AG20443 (cell line): ENCODE measurements at places on chromosomes 4 and X.
A peak's percentile ranks its signal among the peaks of the same experiment; 100 is the strongest.

DNA sequence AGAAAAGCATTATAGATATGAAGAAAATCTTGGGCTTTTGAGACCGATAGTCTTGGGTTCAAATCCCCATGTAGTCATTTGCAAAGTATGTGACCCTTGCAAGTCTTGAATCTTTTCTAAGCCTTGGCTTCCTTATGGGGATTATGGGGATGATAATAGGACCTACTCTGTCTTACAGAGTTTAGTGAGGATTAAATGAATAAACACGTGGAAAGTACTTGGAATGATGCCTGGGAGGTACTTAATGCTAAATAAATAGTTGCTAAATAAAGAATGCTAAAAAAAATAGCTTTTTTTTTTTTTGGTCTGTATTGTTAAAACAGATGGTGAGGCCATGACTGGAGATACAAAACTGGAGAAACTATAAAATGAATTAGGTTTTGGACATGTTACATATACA, 292.7 kb downstream of the GPAT3 start:
- DNase-seq = no peak

DNA sequence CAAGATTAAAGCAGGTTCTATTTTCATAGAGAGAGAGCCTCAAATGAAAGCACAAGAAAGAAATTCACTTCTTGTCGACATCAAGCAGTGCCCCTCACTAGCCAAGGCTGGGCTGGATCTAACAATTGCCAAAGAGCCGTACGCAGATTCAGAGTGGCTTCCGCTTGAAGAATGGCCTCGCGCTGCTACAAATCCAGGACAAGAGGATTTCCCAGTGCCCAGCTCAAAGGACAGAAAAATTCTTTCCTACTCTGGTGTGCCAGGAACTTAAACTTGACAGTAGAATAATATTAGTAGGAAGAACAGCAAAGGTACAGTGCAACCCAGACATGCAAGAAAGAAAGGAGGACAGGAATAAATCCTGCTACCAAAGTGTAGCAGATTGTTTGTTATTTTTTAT, 56.5 kb upstream of the PPARGC1A start:
- no peak for DNase-seq

DNA sequence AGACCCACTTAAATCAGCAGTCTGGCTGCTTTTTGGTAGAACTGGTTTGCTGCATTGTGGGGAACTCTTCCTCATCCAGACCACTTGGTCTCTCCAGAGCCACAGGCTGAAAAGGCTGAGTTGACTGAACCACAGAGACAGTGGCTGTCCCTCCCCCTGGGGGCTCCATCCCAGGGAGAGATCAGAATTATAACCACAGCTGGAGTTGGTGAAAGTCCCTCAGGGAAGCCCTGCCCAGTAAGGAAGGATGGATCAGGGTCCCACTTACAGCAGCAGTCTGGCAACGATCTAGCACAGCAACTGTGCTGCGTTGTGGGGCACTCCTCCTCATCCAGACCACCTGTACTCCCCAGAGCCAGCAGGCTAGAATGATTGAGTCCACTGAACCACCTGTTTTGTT, 212.7 kb downstream of the SOX3 start:
- no peak for DNase-seq

DNA sequence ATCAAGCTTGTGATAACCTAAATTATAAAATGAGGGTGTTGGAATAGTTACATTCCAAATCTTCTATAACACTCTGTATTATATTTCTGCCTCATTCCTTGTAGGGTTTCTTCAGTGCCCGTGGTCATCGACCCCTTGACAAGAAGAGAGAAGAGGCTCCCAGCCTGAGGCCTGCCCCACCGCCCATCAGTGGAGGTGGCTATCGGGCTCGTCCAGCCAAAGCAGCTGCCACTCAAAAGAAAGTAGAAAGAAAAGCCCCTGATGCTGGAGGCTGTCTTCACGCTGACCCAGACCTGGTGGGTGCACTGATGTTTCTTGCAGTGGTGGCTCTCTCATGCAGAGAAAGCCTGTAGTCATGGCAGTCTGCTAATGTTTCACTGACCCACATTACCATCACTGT, 2.9 kb downstream of the FGB start:
- DNase-seq = no peak

- DNase-seq = no peak
Measured at GRCh38 chr4:960140-960635, 13.2 kb downstream of the DGKQ start.

DNA sequence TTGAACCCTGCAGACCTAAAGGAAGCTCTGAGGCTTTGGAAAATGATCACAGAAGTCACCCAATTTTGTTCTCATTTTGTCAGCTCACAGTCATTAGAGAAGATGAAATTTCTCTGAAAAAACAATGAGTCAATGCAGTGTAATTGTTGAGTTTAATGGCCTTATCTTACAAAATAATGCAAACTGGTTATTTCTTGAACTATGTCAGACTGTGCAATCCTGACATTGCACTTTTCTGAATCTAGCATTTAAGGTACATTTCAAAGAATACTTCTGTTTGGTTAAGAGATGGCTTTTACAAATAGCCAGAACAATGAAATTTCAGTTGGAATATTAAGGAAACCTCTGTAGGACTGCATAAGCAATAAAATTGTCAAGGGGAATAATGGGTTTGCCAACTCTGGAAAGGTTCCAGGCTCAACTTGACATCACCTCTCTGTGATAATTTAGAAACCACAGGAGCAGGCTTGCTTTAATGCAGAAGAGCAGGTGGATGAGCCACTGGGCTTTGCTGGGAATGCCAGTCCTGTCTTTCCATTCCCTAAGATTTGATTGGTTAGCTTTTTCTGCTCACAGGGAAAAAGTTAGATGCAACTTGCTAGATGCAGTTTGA, 222.8 kb downstream of the FRMPD4 start:
- DNase-seq = no peak

GRCh38 chrX:37846934-37847732, at the start of gene DYNLT3:
Gene DYNLT3, minus strand, starts transcription at chrX:37847571. Its CDS starts 61 bp downstream, at chrX:37847510.
- peak; percentile 89 for DNase-seq

DNA sequence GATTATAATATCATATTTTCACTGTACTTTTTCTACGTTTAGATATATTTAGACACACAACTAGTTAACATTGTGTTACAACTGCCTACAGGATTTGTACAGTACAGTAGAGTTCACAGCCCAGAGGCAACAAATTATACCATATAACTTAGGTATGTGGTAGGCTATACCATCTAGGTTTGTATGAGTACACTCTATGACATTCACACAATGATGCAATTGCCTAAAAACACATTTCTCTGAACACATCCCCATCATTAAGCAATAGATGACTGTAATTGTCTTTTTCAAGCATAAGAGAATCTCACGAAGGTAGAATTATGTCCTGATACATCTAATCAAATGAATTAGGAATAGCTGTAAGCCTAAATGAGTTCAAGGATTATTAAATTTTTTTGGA, 12.3 kb upstream of the TIGD2 start:
- DNase-seq = no peak

- peak; percentile 34 for DNase-seq
Measured at GRCh38 chr4:84948056-84948455, 18.4 kb downstream of the WDFY3 start.

GRCh38 chr4:19438233-19438632, 813.5 kb upstream of the SLIT2 start:
- no peak for DNase-seq

- no peak for DNase-seq
Measured at GRCh38 chr4:39259571-39260330, 77.4 kb downstream of the WDR19 start.

- DNase-seq = no peak
Measured at GRCh38 chr4:168755598-168756477, 254.2 kb downstream of the CBR4 start.

- peak; percentile 32 for DNase-seq
Measured at GRCh38 chr4:165288639-165289422, 38.6 kb upstream of the MSMO1 start.

GRCh38 chrX:40127052-40127451, 29.3 kb upstream of the BCOR start:
- DNase-seq = no peak

- no peak for DNase-seq
Measured at GRCh38 chrX:56572975-56573374, 9.5 kb downstream of the UBQLN2 start.

- peak; percentile 0 for DNase-seq
Measured at GRCh38 chrX:1393871-1394615, 2.1 kb upstream of the SLC25A6 start.

DNA sequence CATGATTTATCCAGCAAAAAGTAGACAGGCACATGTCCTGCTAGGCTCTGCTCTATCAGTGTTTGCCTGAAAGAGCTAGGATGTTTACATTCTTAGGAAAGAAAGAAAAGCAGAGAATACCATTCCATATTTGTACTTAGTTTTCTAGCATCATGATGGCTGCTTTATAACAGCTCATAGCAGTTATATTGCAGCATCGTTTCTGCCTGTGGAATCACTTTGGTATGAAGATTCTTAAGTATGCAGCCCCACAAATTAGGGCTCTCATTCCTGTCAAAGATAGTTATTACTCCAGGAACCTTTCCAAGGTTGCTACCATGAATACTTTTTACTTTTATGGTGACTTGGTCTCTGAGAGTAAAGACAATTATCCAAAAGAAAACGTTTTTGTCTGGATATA, 119.0 kb upstream of the MYOZ2 start:
- DNase-seq = peak; percentile 71

DNA sequence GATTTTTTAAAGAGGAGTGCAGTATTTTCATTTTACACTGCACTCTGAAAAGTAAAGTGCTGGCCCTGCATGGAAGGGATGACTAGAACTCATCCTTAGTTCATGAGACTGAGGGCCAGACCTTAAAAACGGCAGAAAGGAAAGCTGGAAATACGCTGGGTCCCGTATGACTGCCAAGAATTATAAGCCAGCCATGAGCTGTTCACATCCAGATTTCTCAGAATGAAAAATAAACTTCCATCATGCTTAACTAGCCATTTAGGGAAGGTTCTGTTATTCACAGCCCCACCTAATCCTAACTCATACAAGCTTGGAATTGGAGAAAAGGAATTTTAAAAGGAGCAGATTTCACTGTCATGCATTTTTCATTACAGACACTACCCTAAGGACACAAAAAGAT, 894.4 kb downstream of the FAT4 start:
- DNase-seq = peak; percentile 12

DNA sequence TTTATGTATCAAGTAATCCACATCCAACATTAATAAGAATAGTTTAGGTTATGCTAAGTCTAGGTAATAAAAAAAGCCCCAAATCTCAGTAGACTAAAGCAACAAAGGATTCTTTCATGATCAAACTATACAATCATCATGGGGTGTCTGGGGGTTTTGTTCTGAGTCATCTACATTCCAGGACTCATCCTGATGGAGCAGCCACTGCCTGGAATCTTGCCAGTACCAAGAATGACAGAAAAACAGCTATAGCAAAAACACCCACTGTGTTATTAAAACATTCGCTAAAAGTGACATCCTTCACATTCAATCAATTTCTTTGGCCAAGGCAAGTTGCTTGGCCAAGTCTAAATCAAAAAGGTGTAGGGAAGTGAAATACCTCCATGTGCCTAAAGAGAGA, 3.9 kb upstream of the ARHGEF38 start:
- no peak for DNase-seq

DNA sequence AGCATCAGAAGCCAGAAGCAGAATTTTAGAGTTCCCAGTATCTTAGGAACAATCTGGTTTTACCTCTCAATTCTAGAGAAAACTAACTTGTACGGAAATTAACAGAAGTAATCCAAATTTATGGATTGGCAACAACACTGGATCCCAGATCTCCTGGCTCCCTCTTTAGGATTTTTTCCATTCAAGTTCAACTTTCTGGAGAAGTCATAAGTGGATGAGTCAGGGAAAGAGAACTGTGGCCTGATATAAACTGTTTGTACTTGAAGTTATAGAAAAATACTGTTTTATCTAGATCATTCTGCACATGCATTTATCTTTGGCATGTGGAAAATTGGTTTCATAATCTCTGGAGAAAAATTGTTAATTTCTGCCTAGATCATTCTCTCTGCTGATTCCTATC, 380.4 kb downstream of the PCDH7 start:
- DNase-seq = no peak

- peak; percentile 28 for DNase-seq
Measured at GRCh38 chrX:149638860-149639259, 7.3 kb upstream of the TMEM185A start.

GRCh38 chrX:129823115-129823514, 20.6 kb downstream of the ZDHHC9 start:
- peak; percentile 31 for DNase-seq

DNA sequence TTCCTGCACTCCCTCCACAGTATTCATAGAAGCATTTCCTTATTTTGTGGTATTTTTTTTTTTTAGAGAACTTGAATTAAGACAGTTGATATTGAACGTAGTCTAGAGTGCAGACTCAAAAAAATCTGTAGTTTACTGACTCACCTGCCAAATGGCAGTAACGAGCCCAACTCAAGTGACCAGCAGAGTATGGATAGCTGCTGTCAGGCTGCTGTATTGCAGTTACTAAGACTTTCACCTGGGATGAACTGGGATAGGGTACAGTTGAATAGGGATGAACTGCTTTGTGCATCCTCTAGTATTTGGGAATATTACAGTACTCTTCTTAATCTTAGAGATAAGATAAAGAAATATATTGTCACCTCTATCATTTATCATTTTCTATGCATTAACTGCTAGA, 7.0 kb upstream of the SLC7A11 start:
- DNase-seq = no peak

- no peak for DNase-seq
Measured at GRCh38 chr4:57492251-57492878, 382.2 kb upstream of the IGFBP7 start.

GRCh38 chrX:52352551-52352950, 16.3 kb upstream of the XAGE2 start:
- DNase-seq = no peak

DNA sequence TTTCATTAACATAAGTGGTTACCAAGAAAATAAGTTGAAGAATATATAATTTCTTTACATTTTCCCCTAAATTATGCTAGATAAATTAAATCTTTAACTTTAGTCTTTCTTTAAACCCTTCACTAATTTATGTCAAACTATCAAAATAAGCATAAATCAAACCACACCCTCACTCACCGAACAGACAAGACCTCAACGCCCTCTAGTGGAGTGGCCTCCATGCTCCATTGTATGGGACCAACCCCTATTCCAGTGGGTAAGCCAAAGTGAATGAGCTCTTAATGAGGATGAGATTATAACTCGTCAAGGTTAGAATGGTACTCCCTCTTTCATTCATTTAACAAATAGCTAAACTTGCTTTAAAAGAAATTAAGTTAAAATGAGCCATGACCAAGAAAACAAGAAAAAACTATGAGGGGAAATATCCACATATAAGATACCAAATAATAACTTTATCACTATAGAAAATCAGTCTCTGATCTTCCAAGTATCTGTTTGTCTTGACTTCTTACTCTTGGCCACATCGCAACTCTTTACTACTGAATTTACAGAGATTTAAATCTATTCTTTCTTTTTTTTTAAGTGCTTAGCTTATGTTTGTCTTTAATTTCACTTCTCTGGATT, 15.6 kb upstream of the BBS12 start:
- peak; percentile 79 for DNase-seq

GRCh38 chr4:164807611-164808010, 53.7 kb downstream of the SMIM31 start:
- DNase-seq = peak; percentile 14

DNA sequence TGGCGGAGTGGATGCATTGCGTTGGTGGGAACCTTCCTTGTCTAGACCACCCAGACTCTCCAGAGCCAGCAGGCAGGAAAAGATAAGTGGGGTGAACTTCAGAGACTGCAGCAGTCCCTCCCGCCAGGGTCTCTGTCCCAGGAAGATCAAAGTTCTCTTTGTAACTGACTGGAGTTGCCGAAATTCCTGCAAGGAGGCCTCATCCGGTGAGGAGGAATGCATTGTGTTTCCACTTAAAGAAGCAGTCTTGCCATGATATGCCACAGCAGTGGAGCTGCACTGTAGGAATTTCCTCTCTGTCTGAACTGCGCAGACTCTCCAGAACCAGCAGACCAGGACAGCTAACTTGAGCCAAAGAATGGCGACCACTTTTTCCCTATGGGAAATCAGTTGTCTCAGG, 1190.4 kb downstream of the TECRL start:
- DNase-seq = no peak
